ENCODE measurements at places on chromosomes 2 and 18.

- DNase-seq = no peak
Measured at GRCh38 chr18:199214-199613, 40.9 kb downstream of the USP14 start.

GRCh38 chr18:23194997-23195957 lies 60.0 kb downstream of the CABLES1 start:
- DNase-seq = no peak

GRCh38 chr2:212426637-212427412 lies 111.8 kb downstream of the ERBB4 start:
- no peak for DNase-seq

- DNase-seq = no peak
Measured at GRCh38 chr18:79471046-79471445, 75.3 kb downstream of the NFATC1 start.

DNA sequence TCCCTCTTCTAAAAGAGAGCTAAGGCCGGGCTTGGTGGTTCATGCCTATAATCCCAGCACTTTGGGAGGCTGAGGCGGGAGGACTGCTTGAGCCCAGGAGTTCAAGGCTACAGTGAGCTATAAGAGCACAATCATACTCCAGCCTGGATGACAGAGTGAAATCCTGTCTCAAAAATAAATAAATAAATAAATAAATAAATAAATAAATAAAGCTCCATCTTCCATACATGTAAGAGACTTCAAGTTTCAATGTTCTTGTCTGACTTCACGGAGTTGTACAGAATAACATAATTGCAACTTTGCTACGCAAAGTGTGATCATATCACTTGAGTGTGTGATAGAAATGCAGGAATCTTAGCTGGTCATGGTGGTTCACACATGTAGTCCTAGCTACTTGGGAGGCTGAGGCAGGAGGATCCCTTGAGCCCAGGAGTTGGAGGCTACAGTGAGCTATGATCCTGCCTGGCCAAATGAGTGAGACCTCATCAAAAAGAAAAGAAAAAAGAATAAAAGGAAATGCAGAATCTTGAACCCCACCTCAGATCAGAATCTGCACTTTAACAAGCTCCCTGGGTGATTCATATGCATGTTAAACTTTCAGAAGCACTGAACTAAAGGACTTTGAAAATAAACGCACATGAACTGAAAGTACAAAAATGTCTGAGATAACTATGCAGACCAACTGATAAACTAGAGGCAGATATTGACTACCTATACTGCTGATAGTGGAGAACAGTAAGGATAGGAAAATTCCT lies 123.7 kb upstream of the SP3 start:
- DNase-seq = no peak

DNA sequence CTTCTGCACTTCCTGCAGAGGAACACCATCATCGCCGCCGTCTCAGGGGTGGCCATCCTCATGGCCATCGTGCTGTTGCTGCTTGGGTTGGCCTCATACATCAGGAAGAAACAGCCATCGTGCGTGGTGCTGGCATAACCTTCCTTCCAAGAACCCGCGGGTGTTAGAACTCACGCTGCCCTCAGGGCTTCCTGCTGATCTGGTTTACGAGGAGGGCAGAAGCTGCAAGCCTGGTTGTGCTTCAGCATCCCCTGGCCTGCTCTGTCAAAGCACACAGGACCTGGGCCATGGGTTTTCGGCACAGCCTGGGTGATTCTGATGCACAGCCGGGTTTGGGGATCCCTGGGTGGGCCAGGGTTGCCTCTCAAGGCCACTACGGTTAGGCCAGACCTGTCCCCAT lies 12.2 kb upstream of the ZAP70 start:
- no peak for DNase-seq

DNA sequence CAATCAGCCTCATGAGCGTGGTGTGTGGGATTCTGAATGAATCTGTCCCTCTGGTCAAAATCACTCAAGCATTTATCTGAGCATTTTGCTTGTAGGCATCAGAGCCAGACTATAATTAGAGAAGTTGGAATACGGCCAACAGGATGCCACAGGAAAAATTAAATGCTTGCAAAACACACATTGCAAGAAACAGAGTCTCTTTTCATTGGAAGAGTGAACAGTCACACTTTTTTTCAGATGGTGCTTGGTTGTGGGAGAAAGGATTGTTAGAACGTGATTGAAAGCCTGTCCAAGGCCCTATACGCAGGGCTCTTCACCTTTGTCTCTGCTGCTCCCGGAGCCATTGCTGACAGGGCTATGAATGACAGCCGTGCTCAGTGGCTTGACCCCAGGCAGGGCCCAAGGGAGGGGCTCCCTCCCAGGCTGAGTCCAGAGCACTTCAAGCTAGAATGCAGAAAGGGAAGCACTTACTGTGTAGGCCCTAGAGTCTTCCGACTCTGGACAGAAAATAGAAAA lies 59.8 kb downstream of the SNTG2 start:
- DNase-seq = no peak

DNA sequence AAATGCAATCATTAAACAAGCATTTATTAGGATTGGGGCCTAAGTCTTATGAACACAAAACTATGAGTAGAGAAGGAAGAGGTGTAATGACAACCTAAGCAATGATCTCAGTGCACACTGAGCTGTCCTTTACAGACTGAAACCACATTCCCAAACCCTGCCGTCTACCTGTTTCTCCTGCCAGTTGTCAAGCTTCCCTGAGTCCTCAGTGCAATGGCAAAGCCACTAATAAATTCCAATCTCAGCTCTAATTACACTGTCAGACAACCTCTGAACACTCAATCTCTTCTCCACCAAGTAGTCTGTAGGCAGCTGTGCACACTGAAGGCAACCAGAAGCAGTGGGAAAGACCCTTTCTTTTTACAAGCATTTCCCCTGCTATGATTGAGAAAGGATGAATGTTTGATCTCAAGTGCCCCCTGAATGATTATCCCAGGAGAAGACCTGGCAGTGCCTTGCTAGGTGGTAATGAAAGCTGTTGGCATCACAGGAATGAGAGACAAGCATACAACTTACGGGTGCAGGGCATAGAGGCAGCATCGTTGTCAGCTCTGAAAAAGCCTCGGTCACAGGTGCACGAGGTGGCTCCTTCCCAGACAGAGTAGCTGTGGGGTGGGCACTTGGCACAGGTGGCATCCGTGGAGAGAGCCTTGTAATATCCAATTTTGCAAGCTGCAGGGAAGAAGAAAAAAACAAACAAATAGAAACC lies 71.4 kb downstream of the EPHA4 start:
- no peak for DNase-seq

- no peak for DNase-seq
Measured at GRCh38 chr2:137837830-137838229, 126.4 kb upstream of the HNMT start.

- DNase-seq = no peak
Measured at GRCh38 chr2:106061611-106062349, 132.3 kb downstream of the UXS1 start.

- no peak for DNase-seq
Measured at GRCh38 chr2:65576861-65577601, 144.6 kb upstream of the SPRED2 start.

- DNase-seq = no peak
Measured at GRCh38 chr18:12254136-12254819, at the start of gene CIDEA. Gene CIDEA, plus strand, starts transcription at chr18:12254361. Its CDS starts 23 bp downstream, at chr18:12254384.

- DNase-seq = no peak
Measured at GRCh38 chr2:96768083-96768561, 7.4 kb downstream of the CNNM4 start.

DNA sequence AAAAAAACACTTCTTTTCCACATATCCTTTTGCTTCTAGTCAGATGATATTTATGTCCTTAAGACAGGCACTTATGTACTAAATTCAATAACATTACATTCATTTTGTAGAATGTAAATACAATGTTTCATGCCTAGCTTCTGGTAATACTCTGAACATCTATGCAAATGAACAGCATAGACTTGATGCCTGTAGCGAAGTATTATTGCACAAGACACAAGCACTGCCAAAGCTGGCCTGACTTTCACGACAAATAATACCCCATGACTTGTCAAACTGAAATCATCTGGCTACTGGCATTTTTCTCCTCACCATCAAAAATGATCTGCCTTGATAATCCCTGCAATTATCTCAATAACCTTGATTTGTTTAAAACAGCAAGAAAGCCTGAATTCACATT lies 101.3 kb downstream of the L3MBTL4 start:
- DNase-seq = no peak

DNA sequence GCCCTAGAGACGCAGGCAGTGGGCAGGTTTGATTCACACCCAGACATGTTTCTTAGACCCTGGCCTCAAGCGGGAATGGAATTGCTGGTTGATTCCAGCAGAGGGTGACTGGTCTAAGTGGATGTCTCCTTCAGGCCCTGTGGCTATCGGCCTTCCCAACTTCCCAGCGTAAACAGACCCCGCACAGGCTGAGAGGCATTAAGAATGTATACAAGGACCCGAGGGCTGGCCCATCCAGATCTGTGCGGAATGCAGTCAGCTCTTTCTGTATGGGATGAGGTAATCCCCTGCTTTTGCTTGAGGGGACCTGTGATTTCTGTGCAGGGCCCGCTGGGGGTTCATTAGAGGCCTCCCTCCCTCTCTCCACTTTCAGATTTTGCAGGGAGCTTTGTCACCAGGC lies 6.5 kb downstream of the ACKR3 start:
- no peak for DNase-seq

- no peak for DNase-seq
Measured at GRCh38 chr2:162914161-162914560, 75.6 kb upstream of the KCNH7 start.

- no peak for DNase-seq
Measured at GRCh38 chr2:237201461-237202287, 116.0 kb downstream of the COPS8 start.

DNA sequence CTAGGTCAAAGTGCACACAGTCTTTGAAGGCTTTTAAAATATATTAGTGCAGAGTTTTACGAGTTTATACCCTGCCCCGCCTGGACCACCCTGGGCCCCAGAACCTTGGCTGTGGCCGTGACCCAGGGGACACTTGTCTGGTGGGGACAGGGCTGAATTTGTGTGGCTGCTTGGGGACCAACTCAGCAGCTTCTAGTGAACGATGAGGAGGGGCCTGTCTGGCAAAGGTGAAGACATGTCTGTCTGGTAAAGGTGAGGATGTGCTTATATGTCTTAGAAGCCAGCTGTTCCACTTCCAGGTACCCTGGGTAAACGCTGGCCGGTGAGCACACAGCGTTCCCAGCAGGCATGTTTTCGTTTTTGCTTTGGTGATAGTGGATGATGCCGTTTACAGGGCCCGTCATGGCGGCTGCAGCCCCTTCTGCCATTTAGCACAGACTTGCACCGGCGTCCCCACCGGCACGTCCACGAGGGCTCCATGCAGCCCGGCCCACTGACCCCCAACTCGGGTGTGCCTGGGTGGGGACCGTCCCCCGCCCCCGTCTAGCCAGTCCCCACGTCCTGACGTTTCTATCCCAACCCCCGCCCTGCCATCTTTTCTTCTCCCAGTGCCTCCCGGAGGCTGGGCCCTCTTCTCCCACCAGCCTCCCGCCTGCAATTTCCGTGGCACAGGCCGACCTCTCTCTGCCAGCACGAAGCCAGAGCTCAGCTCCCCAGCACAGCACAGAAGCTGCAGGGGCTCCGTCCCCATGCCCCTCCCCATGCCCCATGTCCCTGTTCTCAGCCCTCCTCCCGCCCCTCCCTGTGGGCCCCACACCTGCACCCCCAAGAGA lies 67.8 kb downstream of the SLC66A2 start:
- no peak for DNase-seq

- DNase-seq = no peak
Measured at GRCh38 chr2:44825702-44826101, 115.8 kb upstream of the SIX3 start.

- no peak for DNase-seq
Measured at GRCh38 chr2:74104839-74105238, 42.9 kb downstream of the BOLA3 start.

- DNase-seq = no peak
Measured at GRCh38 chr2:129806990-129807389, 172.5 kb upstream of the RAB6C start.

GRCh38 chr18:5975111-5976002 lies 80.0 kb upstream of the TMEM200C start:
- DNase-seq = no peak

DNA sequence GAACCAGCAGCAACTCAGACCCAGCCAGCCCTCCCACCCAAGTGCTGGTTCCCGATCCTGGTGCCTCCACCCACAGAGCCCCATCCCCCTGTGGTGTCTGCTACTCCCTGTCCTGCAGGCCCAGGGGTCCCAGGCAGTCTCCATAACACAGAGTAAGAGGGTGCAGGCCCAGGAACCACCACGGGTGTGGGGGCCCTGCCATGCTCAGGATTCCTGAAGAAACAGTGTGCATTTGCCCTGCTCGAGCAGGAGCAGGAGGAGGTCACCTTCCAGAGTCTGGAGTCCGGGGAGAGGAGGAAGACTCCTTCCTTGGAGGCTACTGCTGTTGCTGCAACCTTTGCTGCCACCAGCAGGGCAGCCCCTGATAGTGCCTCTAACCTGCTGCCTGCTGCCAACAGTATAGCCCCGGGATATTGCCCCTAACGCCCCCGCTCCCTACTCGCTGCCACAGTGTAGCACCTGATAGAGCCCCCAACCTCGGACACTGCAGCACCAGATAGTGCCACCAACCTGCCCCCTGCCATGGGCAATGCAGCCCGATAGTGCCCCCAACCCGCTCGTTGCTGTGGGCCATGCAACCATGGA lies 46.8 kb upstream of the ANKRD62 start:
- no peak for DNase-seq

DNA sequence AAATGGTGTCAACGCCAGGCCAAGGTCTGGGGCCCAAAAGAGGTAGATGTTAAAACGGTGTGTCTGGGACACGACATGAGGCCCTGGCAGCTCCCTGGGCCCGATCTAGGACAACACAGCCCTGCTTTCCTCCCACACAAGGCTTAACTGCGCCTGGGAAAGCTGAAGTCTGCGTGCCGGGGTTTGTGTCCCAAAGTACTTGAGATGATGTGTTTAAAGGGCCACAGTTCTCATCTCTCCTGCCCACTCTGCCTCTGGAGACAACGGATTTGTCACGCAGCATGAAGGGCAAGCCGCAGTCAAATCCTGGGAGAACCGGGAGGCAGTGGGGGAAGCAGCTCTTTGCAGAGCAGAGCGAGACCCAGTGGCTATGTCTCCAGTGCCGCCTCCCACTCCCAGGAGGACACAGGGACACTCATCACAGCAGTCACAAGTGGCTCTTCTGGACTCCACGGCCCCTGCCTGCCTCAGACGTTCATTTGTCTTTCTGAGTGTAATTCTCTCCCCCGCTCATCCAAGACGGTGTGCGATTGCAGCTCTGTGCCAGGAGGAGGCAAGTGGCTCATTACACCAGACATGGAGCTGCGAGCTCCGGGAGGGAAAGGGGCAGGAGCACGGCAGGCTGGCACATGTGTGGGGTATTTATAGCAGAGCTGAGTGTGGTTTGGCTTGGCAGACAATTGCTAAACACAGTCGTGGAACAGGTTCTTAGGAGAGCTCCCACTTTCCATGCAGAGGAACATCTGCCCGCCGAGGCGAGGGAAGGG lies 57.7 kb upstream of the SEMA4C start:
- no peak for DNase-seq

GRCh38 chr2:163799807-163800206 lies 64.0 kb upstream of the FIGN start:
- DNase-seq = no peak

Data from KG1 (cell line).